ENCODE measurements at places on chromosomes 2 and 18.

- DNase-seq, result no peak
These were observed 119.9 kb upstream of the SERTAD2 start for GRCh38 chr2:64773461-64774118.

DNA sequence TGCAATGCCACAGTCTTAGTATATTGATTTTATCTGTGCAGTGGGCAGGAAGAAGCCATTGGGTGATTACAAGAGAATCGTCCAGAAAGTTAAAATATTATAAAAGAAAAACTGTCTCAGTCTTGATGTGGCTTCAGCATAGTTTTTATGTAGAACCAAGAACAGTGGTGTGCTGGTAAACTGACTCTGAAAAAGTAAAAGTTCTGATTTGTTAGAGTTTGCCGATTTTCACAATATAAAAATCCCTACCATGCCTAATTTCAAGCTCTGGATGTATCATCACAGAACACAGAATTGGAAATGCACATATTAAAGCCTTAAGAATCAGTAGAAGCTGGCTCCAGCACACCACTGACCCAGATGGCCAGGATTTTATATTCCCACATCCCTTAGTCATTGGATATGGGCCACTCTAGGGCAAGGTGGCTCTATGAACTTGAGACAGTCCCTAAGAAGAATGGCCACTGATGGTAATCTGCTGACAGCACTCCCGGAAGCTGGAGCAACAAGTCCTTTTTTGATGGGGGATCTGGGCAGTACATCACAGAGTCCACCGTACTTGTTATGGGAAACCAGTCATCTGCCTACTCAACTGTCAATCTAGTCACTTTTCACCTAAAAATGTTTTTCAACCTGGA lies 9.3 kb upstream of the PLEKHM3 start:
- no peak for DNase-seq

DNA sequence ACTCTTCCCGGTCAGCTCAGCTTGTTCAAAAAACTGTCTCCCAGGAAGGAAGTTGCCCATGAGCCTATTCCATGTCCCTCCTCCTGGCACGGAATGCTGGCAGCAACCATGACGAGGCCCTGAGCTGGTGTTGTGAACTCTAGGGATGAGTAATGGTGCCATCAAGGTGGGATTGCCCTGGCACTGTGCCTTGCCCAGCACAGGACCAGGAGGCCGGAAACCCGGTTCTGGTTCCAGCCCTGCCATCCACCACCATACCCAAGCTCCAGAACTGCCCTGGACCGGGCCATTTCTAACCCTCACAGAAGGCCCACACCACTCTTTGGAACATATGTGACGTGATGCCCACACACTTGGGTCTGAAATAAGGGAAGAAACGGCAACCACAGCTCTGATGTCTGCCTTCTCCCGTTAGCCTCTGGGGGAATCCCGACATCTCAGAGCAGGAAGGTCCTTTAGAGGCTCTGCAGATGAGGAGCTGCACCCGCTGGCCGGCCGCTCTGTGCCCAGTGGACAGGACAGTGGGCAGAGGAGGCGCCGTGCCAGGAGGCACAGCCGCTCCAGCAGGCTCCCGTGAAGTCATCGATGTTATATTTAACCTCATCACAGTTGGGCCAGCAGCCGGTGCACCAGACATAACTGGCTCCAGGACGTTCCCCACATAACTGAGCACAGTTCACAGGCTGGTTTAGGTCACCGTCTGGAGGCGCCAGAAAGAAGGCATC lies 462.1 kb upstream of the ID2 start:
- DNase-seq, result no peak

GRCh38 chr2:184945326-184945725 lies 347.0 kb downstream of the ZNF804A start:
- no peak for DNase-seq

GRCh38 chr2:11877764-11878163 lies 131.3 kb downstream of the LPIN1 start:
- no peak for DNase-seq

- DNase-seq, result no peak
These were observed 25.5 kb upstream of the CIB4 start for GRCh38 chr2:26666671-26667070.

DNA sequence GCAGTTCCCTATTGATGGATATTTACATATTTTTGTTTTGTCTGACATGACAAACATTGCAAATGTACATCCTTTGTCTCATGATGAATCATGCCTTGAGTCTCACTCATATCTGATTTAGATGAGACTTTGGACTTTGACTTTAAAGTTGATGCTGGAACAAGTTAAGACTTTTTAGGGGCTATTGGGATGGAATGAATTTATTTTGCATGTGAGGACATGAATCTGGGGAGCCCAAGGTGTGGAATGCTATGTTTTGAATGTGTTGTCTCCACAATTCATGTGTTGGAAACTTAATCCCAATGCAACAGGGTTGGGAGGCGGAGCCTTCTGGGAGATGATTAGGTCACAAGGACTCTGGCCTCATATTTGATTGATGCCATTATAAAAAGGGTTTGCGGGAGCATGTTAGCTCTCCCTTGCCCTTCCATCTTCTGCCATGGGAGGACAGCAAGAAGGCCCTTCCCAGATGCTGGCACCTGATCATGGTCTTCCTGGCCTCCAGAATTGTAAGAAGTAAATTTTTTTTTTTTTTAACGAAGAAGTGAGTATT lies 29.1 kb upstream of the INO80D start:
- DNase-seq, result no peak

GRCh38 chr18:13416848-13417247 lies 198.3 kb downstream of the LDLRAD4 start:
- DNase-seq, result no peak

GRCh38 chr2:30707304-30707903 lies 99.8 kb downstream of the CAPN13 start:
- DNase-seq, result no peak

GRCh38 chr18:79987566-79987965 lies 797 bp downstream of the TXNL4A start:
- DNase-seq, result no peak

DNA sequence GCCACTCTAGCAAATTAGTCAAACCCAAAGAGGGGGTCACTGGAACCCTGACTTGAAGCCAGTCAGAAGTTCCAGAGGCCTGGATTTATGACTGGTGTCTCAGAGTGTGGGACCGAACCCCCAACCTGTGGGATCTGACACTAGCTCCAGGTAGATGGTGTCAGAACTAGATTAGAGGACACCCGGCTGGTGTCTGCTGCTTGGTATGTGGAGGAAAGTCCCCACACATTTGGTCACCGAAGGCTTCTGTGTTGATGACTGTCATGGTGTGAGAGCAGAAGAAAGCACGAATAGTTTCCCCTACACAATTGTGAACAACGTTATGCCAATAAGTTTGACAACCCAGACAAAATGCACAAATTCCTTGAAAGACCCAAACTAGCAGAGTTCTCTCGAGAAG lies 48.1 kb downstream of the B3GNT2 start:
- DNase-seq, result no peak

DNA sequence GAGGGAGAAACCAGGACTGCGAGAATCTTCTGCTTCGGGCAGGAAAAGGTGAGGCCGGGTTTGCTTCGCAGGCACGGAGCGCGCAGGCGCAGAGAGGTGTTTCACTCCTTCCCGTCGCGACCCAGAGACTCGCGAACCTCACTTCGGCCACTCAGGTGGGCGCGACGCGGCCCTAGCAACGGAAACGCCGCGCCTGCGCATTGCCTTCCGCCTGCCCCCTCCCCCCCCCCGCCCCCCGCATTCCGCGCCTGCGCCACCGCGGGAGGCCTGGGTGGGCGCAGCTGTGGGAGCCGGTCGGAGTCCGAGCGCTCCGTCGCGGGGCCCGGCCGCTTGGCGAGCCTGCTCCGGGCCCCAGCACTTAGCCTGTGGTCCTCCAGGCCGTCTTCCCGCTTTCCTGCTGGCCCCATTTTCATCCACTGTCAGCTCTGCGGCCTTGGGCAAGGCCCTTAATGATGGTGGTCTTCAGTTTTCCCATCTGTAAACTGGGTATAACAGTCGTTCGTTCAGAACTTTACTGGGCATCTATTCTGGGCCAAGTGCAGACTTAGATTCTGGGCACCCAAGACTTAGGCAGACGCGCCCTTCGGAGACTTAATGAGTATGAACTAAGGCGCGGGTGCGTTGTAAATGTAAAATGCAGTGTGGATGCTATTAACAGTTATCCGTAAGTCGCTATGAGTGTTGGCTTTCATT lies 62.1 kb upstream of the ACKR3 start:
- DNase-seq, result peak; percentile 63

GRCh38 chr18:8976606-8977005 lies 125.9 kb upstream of the NDUFV2 start:
- DNase-seq, result no peak

DNA sequence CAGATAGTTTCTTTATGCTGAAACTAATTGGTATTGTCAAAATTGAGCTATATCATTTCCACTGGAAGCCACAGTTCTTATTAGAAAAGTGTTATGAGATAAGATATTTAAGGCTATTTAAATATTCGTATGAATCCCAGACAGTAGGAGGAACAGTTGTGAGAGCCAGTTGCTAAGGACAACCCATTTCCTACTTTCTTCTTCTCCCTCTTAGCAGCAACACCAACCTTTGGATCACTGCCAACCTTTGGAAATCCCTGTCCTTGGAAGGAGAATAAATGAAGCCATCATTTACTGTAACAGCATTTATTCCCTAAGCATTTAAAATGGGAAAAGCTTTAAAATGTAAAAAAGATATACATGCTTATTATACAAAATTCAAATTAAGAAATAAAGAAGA lies 85.8 kb downstream of the PLCL1 start:
- peak; percentile 20 for DNase-seq

DNA sequence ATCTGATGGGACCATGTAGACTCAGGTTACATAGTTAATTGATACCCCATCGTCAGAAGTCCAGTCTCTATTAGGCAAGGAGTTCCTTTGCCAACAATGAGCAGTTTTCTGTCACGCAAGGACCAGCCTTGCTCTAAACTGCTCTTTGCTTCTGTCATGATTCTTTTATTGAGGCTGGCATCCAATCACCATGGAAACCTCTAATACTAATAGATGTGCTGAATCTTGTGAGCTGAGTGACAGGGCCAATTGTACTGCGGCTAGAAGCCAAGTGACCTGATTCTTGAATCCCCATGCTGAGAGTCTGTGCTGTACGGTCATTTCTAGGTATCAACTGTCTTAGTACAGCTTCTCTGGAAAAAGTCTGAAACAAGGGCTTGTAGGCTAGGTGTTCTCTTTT lies 395.6 kb downstream of the RND3 start:
- DNase-seq, result no peak

GRCh38 chr18:70384181-70384790 lies 95.4 kb downstream of the SOCS6 start:
- no peak for DNase-seq

DNA sequence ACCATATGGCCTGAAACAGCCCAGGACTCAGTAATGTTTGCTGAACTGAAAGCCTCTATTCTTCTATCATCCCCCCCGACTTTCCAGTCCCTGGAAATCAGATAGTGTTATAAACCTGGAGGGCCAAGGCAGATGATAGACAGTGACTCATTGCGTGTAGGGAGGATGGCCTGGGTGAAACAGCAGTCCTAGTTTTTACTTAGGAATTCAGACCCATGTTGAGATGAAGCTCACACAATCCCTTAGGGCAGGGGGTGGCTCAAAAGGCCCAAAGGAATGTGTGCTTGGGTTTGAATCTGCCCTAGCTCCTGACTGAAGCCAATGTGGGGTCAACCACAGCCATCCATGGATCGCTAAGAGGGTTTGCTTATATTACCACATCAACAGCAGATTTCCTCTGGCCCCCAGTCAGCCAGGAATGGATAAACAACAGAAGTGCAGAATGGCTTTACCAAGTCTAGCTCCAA lies 43.9 kb upstream of the STPG4 start:
- DNase-seq, result peak; percentile 47

DNA sequence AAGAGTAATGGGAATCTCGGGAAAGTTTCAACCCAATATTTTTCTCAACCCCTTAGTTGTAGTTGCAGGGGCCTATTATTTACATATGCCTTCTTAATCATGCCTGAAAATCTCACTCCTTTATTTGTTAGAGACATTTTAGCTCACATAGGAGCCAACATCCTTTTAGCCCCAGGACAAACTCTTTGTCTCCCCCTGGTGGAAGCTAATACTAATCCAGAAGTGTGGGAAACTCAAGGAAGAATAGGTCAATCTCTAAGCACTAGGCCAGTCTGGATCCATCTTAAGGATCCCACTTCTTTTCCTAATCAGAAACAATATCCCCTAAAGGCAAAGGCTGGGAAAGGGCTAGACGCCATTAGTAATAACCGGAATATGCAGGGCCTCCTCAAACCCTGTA lies 550.9 kb upstream of the PKDCC start:
- no peak for DNase-seq

GRCh38 chr18:50422286-50422898 lies 47.5 kb downstream of the SKA1 start:
- no peak for DNase-seq

- DNase-seq, result no peak
These were observed 65.7 kb upstream of the NEUROD1 start for GRCh38 chr2:181745796-181746540.

DNA sequence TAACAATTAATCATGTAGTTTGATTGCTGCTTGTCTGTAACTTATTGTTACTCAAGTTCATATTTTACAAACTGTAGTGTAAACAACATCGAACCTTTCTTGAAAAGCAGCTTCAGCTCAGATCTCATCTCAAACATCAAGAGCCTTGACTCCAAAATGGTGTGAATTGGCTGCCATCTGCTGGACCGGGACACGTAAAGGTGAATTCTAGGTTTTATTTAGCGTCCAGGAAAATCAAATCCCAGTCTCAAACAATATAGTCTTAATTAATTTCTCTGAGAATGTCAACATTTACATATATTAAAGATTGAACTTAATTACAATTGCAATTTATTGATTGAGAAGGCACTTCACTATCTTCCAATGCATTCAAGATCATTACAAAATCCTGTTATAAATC lies 453.0 kb downstream of the GALR1 start:
- DNase-seq, result peak; percentile 65

GRCh38 chr2:100941646-100942240 lies 60.3 kb upstream of the RPL31 start:
- no peak for DNase-seq

DNA sequence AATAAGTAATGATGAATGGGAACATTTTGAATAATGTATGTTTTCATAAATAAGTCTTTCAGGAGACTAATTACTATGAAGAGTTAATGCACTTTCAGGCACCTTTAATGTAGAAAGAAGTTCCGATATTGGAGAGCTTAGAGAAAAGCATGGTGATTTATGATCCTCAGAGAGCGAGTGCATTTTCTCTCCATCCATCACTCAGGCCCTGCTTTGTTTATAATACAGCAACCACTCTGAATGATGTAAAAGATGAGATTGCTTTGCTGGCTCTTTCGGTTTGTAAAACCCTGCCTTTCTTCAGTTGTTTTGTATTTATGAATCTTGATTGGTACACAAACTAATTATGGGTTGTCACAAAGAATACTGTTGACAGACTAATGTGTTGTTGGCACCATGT lies 132.0 kb downstream of the NYAP2 start:
- no peak for DNase-seq

DNA sequence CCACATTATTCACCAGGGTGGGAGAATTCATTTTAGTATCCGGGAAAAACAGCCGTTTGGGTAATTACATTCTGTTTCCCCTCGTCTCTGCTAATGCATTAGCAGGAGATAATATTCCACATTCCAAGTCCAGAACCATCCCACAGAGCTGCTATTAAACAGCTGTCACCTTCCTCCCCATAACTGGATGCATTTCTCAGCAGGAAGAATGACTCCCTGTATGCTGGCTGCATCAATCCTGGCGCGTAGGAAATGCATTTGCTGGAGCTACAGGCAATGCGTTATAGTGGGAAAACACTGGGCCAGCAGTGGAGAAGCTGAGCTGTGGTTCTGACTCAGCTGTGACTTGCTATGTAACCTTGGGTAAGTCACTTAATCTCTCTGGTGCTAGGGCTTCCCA lies 246.0 kb downstream of the CLIP4 start:
- no peak for DNase-seq

- DNase-seq, result no peak
These were observed 108.1 kb downstream of the AQP4 start for GRCh38 chr18:26757263-26758019.
